Retinal pigment epithelial cell (primary cell): ENCODE measurements at places on chromosomes 12 and 14.

GRCh38 chr12:121958541-121959240 lies 40.3 kb downstream of the CFAP251 start:
- peak; percentile 23 for DNase-seq

DNA sequence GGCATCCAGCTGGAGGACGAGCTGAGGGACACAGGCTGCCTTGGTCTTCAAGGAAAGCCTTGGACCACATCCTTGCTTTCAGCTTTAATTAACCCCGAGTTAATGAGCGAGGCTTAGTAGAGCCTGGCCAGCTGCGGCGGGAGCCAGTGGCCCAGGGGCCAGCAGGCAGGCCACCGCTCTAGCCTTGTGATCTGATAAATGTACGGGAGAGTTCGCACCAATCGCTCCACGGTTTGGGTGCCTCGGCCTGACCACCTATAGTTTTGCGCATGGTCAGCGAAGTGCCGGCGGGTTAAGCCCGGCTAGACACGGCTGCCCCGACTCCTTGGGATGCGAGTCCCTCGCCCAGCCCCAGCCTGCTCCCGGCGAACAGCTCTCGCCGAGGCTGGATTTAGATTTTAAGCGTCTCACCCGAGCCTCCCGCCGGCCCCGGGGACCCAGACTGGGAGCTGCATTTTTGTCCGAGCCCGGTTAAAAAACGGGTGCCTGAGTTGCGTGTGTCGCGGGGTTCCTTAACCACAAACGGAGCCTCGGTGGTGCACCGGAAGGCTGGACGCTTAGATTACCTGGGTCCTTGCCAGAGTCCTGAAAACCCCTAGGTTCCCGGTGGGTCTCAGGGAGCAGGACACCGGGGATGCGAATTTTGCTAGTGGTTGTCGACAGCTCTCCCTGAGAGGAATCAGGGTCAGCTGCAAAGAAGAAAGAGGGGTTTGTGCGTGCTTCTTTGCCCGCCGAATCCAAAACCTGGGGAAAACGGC lies 2.9 kb upstream of the HOXC12 start:
- DNase-seq: no peak

GRCh38 chr14:82719617-82720016 lies 1186.0 kb upstream of the SEL1L start:
- no peak for DNase-seq

GRCh38 chr14:92198804-92199203 lies 77.0 kb downstream of the CPSF2 start:
- DNase-seq: no peak

GRCh38 chr14:72880164-72880563 lies 13.7 kb downstream of the DPF3 start:
- no peak for DNase-seq
